ENCODE measurements at places on chromosomes 1 and 21. TPM values are rescaled to one million over a fixed set of nuclear protein-coding genes. Genes with fewer than 3 reads are reported as not detected.

DNA sequence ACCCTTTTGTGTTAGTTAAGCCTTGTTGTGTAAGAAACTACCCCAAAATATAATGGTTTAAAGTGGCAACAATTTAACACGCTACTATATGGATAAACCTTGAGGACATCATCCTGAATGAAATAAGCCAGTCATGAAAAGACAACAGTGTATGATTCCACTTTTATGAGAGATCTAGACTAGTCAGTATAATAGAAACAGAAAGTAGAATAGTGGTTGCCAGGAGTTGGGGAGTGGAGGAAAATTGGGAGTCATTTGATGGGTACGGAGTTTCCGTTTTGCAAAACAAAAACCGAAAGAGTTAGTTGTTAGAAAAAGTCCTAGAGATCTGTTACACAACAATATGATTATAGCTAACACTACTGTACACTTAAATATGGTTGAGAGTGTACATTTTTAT, 16.0 kb upstream of the CHIA start:
- DNase-seq = no peak

The TDRD5 gene
- not detected for total RNA-seq

The OR2T33 gene
- not detected for total RNA-seq

DNA sequence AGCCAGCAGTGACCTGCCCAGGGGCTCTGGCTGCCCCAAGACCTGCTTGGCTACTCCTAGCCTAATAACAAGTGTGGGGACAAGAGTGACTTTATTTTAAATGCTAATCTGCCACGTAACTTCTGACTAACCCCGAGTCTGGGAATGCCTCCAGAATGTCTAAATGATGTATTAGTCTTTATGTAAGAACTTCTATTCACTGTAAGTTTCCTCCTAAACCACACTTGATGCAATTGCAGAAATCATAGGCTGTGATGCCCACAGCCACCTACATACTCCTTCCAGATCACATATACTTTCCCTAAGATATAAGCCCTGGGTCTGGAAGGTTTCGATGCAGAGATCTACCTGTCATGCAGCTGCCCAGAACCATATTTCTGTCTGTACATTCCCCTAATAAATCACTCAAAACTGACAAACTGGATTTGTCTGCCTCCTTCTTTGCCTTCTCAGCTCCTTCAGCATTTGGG, 5.9 kb upstream of the VPS45 start:
- DNase-seq = peak; percentile 99

DNA sequence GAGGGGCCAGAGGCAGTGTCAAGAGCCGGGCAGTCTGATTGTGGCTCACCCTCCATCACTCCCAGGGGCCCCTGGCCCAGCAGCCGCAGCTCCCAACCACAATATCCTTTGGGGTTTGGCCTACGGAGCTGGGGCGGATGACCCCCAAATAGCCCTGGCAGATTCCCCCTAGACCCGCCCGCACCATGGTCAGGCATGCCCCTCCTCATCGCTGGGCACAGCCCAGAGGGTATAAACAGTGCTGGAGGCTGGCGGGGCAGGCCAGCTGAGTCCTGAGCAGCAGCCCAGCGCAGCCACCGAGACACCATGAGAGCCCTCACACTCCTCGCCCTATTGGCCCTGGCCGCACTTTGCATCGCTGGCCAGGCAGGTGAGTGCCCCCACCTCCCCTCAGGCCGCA, at the start of gene BGLAP:
BGLAP (plus strand) TSS at position 259 of the 400 bp plus-strand sequence; CDS start at position 307, 48 bp downstream.
- DNase-seq = no peak

DNA sequence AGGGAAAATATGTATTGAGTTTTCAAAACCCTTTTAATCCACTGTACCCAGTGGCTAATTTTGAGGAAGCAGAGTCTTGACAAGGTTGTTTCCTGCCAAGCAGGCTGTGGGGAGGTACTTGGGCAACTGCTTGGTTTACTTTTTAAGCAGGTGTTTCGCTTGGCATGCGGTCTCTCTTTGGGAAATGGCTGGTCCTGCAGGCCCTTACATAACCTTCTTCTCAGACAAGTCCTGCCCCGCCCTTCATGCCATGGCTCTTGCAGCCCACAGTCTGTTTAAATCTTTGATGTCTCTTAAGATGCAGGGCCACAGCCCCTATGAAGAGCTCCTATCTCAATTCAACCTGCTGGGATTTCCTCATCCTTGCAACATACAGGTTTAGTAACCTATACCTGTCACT, 36.0 kb upstream of the ABCD3 start:
- DNase-seq = no peak

DNA sequence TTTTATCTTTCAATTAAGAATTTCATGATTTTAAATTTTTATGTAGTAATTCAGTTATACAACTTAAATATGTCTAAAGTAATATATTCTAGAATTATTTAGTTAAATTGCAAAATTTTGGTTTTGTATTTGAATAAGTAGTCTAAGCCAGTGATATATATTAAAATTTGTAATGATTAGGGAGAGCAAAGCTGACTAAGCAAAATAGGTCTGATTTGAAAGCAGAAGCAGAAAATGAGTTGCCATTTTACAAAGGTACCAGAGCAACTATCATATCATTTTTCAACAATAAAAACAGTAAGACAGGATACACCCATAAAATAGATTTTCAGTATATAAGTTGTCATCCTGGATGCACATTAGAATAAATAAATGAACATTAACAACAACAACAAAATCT, 177.9 kb downstream of the COP1 start:
- DNase-seq = no peak

DNA sequence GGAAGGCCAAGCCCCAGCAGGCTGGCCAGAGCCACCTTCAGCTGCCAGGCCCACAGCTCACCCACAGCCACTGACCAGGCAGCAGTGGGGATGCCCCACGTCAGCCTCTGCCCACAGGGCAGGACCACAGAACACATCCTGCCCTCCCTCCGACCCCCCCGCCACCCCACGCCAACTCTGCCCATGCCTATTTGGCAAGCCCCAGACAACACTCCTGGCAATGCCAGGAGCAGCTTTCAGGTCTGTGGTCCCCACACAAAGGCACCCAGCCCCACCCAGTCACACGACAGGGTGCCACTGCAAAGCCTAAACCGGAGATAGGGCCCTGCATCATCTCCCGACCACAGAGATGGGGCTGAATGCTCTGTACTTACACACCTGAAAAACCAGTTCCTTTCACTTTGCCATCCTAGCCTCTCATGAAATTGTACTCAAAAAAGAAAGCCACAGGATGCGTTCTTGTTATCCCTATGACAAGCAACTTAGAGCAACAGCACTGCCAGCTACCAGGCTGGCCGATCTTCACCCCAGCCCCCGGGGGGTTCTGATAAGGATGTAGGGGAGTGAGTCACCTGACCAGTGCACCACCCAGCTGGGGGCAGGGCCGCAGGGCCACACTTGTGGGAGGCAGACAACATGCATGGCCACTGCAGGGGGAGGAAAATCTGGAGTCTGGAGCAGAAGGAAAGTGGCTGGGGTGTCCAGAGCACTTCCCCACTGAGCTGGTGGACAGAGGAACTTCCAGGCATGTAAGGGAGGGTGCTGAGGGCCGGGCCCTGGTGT, 36.2 kb downstream of the UBE2G2 start:
- peak; percentile 54 for DNase-seq

GRCh38 chr1:32150847-32151246, 28.6 kb upstream of the TXLNA start:
- DNase-seq = no peak

DNA sequence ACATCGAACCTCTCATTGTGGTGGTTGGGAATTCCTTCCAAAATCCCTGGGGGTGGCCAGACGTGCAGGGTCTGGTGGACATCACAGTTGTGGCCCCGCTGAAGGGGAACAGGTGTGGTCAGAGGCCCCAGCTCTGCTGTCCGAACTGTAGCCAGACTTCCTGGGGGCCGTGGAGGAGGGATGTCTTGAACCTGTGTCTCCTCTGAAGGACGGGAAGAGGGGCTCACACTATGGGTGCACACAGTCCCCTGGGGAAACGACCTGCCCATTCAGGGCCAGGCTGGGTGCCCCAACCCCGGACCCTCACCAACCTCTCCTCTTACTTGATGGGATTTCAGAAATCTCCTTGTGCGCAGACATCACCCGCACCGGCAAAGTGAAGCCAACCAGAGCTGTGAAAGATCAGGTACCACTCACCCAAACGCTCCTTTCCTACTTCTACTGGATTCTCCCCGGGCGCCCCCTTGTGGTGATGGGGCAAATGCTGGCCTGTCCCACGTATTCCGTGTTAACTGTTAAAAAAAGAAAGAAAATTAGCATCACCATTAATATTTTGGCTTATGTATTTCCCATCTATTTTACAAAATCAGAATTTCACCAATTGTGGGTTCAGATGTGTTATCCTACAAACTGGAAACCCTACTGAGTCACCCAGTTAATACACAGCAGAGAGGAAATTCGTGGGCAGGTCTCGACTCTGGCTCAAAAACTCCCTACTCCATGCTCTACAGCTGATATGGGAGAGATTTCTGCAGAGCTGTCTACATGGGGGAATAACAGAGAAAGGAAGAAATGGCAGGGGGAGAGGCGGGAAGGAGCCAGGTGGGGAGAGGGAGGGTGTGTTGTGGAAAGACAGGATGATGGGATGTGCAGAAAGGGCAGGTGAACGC, 28.1 kb downstream of the PADI4 start:
- peak; percentile 57 for DNase-seq

- peak; percentile 60 for DNase-seq
These were observed 84.7 kb downstream of the URB2 start for GRCh38 chr1:229710746-229711145.

DNA sequence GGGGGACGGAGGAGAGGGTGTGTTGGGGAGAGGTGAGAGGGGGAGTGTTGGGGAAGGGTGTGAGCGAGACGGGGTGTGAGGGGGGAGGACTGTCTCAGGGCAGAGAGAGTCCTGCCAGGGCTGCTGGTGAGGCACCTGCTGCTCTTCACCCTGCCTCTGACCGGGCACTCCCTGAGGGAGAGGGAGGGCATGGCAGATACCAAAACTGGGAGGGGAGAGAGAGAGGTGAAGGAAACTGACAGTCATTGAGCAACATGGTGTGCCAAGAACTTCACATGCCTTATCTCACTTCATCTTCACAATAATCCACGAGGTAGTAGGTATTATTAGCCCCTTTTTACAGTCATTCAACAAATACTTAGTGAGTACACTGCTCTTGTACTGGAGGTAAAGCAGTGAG, 61.3 kb upstream of the ARTN start:
- DNase-seq = no peak

The S100A12 gene
- not detected for total RNA-seq

The LCE1C gene
- total RNA-seq = not detected

The ANGPTL1 gene
- total RNA-seq = 6.6 TPM

- peak; percentile 88 for DNase-seq
These were observed 289.2 kb upstream of the DPYD start for GRCh38 chr1:98210064-98210463.

The BGLAP gene
- total RNA-seq = not detected

DNA sequence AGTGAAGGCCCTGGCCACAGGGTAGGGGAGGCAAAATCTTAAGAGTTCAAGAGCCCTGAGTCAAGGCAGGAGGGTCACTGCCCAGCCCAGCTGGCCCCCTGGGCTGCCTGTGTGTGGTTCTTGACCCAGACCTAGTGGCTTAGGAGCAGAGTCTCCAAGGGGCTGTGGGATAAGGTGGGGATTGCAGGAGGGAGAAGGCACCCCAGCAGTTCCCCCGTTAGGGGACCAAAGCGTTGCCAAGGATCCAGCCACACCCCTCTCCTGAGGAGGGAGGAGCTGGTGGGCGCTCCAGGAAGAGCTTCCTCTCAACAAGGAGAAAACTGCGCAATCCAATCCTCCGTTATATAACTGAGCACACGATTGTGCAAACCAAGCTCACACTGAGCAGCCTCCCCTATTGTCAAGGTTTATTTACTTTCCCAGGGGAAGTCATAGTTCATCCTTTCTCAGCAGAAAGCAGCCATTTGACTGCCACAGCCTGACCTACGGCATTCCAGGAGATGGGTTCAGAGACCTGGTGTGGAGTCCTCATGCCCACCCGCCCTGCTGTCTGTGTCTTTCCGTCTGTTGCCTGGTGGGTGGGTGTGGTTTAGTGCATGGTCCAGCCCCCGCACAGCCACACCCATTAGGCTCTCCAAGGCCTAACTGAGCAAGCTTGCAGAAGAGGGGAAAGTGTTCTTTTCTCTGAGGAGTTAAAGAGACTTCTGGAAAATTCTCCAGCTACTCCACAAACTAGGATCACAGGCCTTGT, 3.5 kb downstream of the EPHX1 start:
- peak; percentile 90 for DNase-seq

- no peak for DNase-seq
These were observed 79.0 kb downstream of the APP start for GRCh38 chr21:26091480-26092018.

DNA sequence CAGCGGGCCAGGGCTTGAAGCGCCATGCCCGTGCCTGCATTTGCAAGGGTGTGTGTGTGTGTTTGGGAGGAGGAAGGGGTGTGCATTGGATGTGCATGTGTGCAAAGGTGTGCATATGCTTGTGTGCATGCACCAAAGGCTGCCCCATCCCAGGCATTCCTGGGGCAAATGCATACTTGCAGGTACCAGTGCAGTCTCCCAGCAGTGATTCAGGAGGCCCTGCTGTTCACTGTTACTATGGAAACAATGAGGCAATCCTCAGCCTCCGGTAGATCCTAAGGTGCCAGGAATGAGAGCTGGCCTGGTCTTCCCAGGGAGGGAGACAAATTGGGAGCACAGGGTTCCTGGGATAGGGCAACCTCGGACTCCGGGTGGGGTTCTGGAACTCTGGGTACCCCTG, 7.5 kb upstream of the FNDC5 start:
- DNase-seq = peak; percentile 34

DNA sequence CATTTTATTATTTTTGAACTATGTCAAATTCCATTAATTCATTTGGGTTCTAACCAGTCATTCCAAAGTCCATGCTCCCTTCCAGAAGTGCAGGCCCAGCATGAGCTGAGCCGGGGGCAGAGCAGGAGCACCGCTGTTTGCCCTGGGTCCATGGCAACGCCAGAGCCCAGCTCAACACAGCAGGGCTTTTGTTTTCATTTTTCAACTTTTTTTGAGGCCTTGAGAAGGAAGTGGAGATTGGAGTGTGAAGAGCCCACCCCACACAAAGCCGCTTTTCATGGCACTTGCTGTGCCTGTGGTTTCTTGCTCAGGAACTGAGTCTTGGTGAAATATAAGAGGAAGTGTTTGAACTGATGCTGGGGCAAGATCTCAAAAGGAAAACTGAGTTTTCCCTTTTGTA, 13.2 kb upstream of the PRMT2 start:
- DNase-seq = no peak

DNA sequence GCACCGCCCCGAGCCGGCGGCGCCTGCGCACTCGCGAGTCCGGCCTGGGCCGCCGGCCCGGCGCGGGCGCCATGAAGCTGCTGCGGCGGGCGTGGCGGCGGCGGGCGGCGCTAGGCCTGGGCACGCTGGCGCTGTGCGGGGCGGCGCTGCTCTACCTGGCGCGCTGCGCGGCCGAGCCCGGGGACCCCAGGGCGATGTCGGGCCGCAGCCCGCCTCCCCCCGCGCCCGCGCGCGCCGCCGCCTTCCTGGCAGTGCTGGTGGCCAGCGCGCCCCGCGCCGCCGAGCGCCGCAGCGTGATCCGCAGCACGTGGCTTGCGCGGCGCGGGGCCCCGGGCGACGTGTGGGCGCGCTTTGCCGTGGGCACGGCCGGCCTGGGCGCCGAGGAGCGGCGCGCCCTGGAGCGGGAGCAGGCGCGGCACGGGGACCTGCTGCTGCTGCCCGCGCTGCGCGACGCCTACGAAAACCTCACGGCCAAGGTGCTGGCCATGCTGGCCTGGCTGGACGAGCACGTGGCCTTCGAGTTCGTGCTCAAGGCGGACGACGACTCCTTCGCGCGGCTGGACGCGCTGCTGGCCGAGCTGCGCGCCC, at the start of gene B3GALT6:
B3GALT6 (plus strand) TSS at position 30 of the 588 bp plus-strand sequence; CDS start at position 72, 42 bp downstream.
- peak; percentile 8 for DNase-seq

GRCh38 chr21:46024141-46024540, 42.6 kb downstream of the COL6A1 start:
- no peak for DNase-seq

The SMIM1 gene
- 4.6 TPM for total RNA-seq

The FCGR1A gene
- not detected for total RNA-seq

GRCh38 chr21:43930074-43930847, 65.2 kb downstream of the AGPAT3 start:
- DNase-seq = no peak
